ENCODE measurements at places on chromosomes 16 and 17. TPM values are rescaled to one million over a fixed set of nuclear protein-coding genes. Genes with fewer than 3 reads are reported as not detected.

DNA sequence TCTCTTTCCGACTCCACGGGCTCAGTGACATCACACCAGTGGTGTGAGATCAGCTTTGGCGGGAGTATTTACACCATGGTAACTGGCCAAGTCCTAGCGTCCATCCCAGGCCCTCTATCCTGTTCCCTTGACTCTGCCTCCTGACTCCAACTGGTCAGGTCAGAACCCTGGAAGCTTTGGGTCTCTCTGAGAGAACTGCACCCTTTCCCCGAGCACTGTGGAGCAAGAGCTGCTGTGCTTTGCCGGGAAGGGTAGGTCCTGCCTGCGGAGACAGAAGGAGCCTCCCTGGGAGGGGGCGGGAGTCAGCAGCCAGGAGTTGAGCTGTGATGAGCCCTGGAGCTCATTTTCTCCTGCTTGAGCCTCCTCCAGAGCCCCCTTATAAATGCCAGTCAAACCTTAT is 212.1 kb upstream of the TNRC6C start:
- DNase-seq = no peak

DNA sequence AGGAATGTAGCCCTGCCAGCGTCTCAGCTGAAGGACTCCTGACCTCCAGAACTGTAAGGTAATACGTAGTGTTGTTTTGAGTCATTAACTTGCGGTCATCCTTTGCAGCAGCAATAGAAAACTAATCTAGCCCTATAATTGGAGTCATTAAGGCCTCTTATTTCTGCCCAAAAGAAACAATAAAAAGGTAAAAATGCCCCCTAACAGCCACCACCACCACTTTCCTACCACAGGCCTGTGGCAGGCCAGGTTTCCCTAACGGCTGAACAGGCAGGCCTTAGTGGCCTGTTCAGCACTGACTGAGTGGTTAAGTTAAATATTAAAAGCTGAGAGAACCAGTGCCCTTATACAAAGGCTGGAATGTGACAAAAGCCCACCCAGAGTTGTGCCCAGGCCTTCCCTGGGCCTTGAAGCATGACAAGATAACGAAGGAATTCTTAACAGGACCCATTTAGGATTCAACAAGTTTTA is 286.5 kb upstream of the ERCC4 start:
- no peak for DNase-seq

DNA sequence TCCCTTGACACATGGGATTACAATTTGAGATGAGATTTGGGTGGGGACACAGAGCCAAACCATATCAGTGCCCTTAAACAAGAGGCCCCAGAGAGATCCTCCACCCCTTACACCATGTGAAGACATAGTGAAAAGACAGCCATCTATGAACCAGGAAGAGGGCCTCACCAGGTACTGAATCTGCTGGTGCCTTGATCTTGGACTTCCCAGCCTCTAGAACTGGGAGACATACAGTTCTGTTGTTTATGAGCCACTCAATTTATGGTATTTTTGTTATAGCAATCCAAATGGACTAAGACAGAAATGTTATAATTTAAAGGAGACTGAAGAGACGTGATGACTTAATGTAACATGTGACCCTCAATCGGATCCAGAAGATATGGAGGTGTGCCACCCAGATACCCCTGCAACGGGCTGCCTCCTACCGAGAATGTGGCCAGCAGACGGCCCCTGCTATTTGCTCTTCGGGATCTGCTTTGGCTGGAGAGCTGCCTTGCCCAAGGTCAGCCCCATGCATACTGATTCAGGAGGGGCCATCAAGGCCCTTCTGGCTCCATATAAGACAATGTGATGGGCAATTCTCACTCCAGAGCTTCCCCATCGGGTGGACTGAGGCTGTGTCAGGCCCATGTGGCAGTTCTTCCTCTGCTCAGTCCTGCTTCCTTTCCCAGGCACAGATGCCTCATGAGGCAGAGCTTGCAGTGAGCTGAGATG is 80.6 kb downstream of the NETO2 start:
- DNase-seq = no peak

DNA sequence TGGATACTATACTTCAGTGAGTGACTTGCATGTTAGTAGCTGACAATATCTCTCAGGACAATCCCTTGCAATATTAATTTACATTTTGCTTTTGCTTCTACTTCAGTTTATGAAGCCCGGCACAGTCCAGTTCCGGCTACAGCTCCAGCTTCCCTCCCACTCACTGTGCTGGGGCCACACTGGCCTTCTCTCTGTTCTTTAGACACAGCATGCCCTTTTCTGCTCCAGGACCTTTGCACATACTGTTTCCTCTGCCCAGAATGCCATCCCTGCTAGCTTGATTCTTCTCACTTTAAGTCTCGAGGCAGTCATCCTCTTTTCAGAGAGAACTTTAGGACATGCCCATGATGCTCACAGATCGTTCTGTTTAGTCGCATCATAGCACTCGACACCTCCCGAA is 25.5 kb upstream of the LRRC75A start:
- DNase-seq = no peak

GRCh38 chr17:76492123-76492988 is 8.9 kb downstream of the RHBDF2 start:
- DNase-seq = peak; percentile 40

GRCh38 chr16:1920727-1921171 is 2.5 kb upstream of the HS3ST6 start:
- DNase-seq = no peak

The XAF1 gene
- 9.7 TPM for polyA plus RNA-seq

DNA sequence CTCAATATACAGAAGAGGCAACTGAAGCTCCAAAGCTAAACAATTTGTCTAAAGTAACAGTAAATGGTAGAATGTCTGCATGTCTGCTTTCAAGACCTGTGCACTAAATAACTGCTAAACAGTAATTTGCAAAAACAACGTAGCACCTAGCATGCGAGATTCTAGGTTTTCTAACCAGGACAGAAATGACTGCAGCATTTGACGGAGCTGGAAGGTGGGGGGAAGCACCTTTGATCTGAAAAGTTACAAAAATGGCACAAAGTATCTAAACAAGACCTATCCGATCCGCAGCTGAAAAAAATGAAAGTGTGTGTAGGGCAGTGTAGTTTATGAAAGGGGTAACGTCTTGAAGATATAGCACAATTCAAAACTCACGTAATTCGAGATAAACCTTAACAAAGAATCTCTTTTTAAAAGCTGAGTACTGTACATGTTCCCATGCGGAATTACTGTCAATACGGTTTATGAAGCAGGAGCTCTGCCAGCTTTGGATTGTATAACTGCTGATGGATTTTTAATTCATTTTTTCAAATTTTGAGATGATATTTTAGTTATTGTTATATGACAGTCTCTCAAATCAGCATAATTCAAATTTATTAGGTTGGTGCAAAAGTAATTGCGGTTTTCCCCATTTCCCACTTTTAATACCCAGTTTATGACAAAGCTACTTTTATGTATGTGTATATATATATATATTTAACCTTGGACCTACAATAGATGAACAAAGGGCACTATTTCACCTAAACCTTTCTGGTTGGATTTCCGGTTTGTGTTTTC is 1.2 kb upstream of the WIPI1 start:
- DNase-seq = no peak

The MPP3 gene
- polyA plus RNA-seq = not detected

DNA sequence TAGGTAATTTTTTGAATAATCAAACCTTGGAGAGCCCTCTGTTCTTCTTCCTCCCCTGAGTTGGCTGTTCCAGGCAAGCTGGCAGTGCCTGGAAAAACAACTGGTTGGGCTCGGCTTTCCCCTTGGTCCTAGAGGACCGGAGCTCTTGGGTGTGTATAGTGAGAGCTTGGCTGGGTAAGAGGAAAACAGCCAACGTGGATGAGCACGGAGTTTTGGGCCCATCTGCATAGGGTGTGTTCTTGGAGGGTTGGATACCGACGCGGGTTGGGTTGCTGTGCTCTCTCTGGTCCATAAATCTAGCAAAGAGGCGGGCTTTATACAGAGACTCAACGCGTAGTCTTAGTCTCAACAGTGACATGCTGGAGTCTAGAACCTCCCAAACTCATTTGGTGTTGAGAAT is 23.2 kb downstream of the ITGB3 start:
- DNase-seq = no peak

The NGFR gene
- 0.45 TPM for polyA plus RNA-seq

GRCh38 chr16:82888591-82889001 is 261.8 kb downstream of the CDH13 start:
- DNase-seq = no peak

GRCh38 chr16:77234611-77235010 is 35.4 kb downstream of the SYCE1L start:
- no peak for DNase-seq

GRCh38 chr17:70661342-70662222 is 492.2 kb downstream of the KCNJ2 start:
- DNase-seq = no peak

The CXCL16 gene
- 1.1 TPM for polyA plus RNA-seq

DNA sequence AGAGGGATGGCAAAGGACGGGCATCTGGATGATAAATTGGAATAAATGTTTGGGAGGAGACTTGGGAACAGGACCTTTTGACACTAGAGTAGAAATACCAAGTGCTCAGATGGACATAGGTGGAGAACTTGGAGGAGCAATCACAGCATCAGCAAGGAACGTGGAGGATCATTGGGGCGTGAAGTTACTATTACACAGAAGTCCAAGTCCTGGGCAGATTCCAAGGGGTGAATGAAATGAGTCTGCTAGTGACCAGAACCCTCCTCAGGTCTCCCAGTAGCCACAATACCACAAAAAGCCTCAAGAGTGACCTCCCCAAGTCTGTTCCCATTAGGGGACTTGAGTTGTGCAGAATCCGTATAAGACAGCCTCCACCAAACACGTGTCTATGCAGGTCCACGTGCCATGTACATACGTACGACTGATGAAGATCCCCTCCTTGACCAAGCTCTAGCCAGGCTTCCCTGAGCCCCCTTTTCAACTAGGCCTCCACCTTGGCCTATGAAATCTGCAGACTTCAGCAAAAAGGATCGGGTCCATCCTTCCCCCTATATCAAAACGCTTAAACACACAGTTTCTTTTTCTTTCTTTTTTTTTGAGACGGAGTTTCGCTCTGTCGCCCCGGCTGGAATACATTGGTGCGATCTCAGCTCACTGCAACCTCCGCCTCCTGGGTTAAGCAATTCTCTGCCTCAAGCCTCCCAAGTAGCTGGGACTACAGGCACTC is 2.2 kb downstream of the C17orf67 start:
- no peak for DNase-seq

DNA sequence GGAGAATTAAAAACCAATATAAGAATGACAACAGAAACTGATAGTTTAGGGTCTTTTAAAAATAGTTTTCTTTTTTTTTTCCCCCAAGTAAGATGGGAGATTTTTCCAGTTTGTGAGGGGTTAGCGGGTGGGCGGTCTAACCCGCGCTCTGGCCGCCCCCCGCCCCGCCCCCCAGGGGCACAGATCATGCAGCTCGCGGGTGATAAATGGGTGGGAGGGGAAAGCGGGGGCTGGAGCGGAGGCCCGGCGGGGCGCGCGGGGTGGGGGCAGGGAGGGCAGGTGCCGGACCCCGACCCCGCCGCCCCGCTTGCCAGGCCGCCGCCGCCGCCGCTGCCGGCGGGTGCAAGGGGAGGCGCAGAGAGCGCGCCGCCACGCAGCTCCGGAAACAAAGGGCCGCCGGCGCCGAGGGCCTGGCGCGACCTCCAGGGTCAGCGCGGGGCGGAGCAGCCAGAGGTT is 60.1 kb upstream of the GSE1 start:
- no peak for DNase-seq

The PEX12 gene
- polyA plus RNA-seq = 2.0 TPM

GRCh38 chr16:68371276-68371651 is 60.4 kb downstream of the PRMT7 start:
- no peak for DNase-seq

The CCDC40 gene
- polyA plus RNA-seq = not detected

The LHX1 gene
- polyA plus RNA-seq = not detected

GRCh38 chr17:58097384-58098088 is 14.3 kb downstream of the DYNLL2 start:
- DNase-seq = no peak

The SPIRE2 gene
- 1.3 TPM for polyA plus RNA-seq

- DNase-seq = no peak
Measured at GRCh38 chr16:8571061-8571596, 19.2 kb downstream of the TMEM114 start.

The TELO2 gene
- polyA plus RNA-seq = 12.0 TPM

DNA sequence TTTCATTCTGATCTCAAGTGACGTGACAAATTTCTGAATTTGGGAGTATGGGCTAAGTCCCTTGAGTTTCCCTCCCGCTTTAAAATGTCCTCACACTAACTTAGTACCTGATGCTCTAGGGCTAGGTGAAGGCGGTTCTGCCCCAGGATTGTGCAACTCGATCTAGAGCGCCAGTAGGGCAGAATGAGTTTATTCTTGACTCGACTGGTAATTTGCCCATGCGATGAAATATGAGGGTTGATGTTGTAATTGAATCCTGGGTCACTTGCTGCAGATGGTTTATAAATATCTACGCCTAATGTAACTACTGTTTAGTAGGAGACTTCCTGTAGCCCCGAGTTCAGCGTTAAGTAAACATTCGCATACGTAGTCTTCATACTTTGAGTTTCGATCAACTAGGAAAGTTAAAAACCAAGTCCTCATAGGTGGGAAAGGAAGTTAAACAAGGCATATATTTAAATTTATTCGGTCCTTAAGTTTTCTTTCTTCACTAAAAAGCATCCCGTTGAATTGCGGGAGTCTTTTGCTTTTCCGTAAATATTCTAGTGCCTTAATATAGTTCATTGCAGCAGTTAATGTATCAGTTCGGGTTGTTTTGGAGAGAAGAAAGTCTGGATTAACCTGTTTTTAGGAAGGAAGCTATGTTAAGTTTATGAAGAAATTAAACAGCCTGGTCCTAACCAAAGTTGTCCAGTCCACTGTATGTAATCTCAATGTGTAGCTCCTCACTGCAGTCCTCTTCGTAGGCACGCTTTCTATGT is 1.6 kb downstream of the CTCF start:
- DNase-seq = no peak

GRCh38 chr17:32142857-32143526 is 690 bp downstream of the RHOT1 start:
- peak; percentile 7 for DNase-seq

DNA sequence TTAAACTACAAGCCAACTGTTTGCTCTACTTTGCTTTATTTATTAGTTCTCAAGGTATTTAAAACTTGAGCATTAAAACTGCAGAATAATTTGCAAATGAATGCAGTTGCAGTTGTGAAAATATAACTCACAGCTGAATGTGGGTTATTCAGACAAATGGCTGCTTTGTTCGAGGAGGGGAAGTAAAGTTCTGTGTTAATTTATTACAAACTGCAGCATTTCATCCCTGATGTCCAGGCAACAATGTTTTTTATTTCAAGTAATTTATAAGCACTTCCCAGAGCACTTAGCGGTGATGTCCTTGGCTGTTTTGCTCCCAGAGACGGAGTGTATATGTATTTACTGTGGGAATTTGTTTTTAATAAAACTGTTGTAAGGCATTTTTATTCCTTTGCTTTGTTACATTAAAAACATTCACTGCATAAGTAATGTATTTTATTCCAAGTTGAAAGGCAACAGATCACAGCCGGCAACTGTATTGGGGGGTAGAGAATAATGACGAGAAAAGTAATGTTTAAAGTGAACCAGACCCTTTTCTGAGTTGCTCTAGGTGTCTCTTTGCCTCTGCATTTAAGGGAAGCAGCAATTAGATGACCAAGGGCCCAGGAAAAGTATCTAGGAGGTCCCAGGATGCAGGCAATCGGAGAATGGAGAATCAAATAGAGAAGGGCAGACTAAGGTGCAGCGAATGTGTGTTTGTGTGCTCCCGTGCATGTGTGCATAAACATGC is 291.2 kb upstream of the SALL1 start:
- no peak for DNase-seq

The CMTM2 gene
- 0.85 TPM for polyA plus RNA-seq

The TBC1D3 gene
- not detected for polyA plus RNA-seq

- no peak for DNase-seq
Measured at GRCh38 chr17:2151358-2152033, 96.6 kb downstream of the HIC1 start.

- no peak for DNase-seq
Measured at GRCh38 chr16:1184156-1184868, 31.4 kb downstream of the CACNA1H start.

All from immature natural killer cell (primary cell).